CD4-positive, alpha-beta memory T cell (primary cell): ENCODE measurements at places on chromosomes 4 and X.
A peak's percentile ranks its signal among the peaks of the same experiment; 100 is the strongest.

- DNase-seq, result peak; percentile 58
These were observed 178.0 kb downstream of the PPP3CA start for GRCh38 chr4:101169044-101170014.

- no peak for DNase-seq
These were observed 73.5 kb downstream of the IRF2 start for GRCh38 chr4:184400891-184401290.

DNA sequence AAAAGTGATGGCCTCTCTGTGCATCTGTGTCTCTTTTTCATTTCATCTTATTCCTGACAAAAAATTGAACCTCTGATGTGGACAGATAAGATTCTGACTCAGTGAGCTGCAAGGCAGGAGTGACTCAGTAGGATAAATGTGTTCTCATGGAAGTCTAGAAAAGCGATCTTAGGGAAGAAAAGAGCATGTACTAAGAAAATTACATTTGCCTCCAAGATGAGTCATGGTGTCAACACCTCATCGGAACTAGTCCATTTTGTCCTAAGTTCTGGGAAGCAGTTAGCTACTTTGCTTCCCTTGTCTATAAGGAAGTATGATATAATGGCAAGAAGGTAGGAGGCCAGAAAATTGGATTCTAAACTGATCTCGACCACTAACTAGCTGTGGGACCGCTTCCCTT lies 83.5 kb upstream of the AFF2 start:
- no peak for DNase-seq

- no peak for DNase-seq
These were observed 116.8 kb downstream of the AFAP1 start for GRCh38 chr4:7822877-7823276.

- DNase-seq, result no peak
These were observed 119.5 kb downstream of the GPC3 start for GRCh38 chrX:133865761-133866471.

DNA sequence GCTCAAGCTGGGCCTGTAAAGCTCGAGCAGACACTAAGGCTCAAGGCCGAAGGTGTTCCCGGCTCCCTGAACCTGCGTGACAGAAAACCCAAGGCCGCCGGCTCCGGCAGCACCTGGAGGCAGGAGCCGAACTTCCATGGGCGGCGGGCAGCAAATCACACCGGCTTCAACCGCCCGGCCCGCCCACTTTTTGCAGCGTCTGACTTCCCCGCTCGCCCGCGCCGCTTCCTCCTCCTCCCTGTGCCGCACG lies 940 bp upstream of the NSD2 start:
- DNase-seq, result peak; percentile 89

- no peak for DNase-seq
These were observed 40.8 kb downstream of the RTL9 start for GRCh38 chrX:110399497-110399896.

DNA sequence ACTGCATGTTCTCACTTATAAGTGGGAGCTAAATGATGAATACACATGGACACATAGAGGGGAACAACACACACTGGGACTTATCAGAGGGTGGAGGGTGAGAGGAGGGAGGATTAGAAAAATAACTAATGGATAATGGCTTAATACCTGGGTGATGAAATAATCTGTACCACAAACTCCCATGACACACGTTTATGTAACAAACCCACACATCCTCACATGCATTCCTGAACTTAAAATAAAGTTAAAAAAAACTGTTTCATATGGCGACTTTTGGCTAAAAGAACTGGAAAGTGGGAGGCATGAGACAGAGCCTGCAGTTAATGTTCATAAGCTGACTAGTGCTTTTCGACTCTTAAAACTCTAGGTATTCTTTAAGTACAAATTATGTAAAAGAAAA lies 98.9 kb upstream of the NPFFR2 start:
- no peak for DNase-seq

- no peak for DNase-seq
These were observed 523.1 kb downstream of the INPP4B start for GRCh38 chr4:142322996-142323395.

DNA sequence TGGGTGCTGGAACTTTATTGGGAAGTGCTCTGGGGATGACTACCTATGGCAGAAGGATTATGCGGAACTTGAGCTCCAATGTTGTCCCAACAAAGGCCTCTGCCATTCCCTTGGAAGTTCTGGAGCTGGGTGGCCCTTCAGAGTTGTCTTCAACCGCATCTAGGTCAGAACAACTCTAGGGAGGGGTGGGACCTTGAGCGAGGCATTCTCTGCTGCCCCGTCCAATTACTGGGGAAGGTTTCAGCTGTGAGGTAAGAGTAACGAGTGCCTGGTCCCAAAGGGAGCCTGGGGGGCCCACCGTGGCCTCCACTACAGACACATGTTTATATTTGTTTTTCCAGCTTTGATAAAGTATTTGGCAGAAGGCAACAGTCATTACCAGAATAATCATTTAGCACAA lies 79.4 kb downstream of the MAOA start:
- DNase-seq, result no peak

- DNase-seq, result no peak
These were observed 2.4 kb downstream of the PALLD start for GRCh38 chr4:168499241-168499640.

- DNase-seq, result no peak
These were observed 7.2 kb downstream of the PDHA1 start for GRCh38 chrX:19350941-19351384.

DNA sequence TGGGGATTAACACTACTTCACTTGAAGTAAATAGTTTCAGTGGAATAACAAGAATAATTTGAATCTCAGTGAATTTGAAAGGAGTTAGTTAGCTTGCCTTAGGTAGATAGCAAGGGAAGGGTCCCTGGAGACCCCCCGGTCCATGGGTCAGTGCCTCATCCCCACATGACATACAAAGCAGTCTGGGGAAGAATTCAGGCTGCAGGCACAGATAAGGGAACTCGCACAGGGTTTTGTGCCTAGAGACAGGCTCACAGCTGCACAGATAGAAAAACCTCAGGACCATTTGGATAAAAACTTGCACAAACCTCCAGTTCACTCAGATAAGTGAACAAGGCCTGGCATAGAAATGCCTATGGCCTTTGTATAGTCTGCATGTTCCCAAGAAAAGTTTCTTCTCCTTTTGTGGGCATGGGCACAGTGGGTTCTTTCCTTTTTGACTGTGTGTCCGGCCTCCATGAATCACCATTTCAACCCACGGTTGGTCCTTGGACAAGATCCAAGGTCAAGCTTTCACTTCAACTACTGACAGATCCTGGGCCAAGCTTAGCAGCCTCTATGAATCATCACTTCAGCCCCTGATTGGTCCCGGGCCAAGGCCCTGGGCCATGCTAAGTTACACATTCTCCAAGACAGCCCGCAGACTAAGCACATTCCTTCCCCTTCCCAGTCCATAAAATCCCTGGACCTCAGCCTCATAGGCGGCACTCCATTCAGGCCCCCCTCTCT lies 108.3 kb upstream of the KLHL4 start:
- no peak for DNase-seq

GRCh38 chr4:158131027-158131426 lies 41.8 kb downstream of the GASK1B start:
- no peak for DNase-seq
